ENCODE measurements at places on chromosomes 16 and 17. TPM values are rescaled to one million over a fixed set of nuclear protein-coding genes. Genes with fewer than 3 reads are reported as not detected.

PIMREG gene
- total RNA-seq = 9.6 TPM

UBB gene
- total RNA-seq = 2,137 TPM

SDR42E1 gene
- total RNA-seq = 8.9 TPM

HS3ST6 gene
- total RNA-seq = 1.2 TPM

SPATA32 gene
- 0.12 TPM for total RNA-seq

SSTR5 gene
- total RNA-seq = 0.82 TPM
